ENCODE measurements at places on chromosomes 5 and 9.

DNA sequence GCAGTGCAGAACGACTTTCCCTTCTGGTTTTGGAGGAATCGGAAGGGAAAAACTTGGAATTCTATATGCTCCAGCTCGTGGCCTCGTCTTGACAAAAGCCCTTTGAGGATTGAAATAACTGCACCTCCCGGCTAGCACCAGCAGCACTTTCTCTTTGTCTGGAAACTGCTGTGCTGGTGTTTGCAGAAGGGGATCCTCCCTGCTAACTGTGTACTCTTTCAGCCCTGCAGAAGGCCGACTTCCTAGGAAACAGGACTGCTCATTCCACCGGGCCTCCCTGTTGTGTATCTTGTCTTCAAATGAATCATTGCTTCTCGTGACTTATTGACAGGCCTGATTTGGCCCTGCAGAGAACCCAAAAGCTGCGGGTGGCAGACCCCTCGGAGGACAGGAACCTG, 23.6 kb downstream of the STC2 start:
- DNase-seq: no peak
- no peak overlapping the region for H3K4me3 ChIP-seq
- H3K27me3 ChIP-seq: no peaks in the 10 kb centered on the region
- H3K4me1 ChIP-seq: no peaks in the 10 kb centered on the region

GRCh38 chr9:134892221-134892620, 11.6 kb downstream of the FCN2 start:
- peaks cover 1% of the 10 kb centered on the region for H3K27me3 ChIP-seq
- no peak overlapping the region for H3K27ac ChIP-seq
- H3K36me3 ChIP-seq: no peaks in the 10 kb centered on the region
- H3K4me3 ChIP-seq: no peak overlapping the region
- no peak for DNase-seq
- no peaks in the 10 kb centered on the region for H3K4me1 ChIP-seq

- no peak overlapping the region for H3K4me3 ChIP-seq
- H3K36me3 ChIP-seq: no peaks in the 10 kb centered on the region
- H3K4me1 ChIP-seq: no peaks in the 10 kb centered on the region
- no peak for DNase-seq
- no peak overlapping the region for H3K27ac ChIP-seq
Observed at GRCh38 chr5:78568676-78569075, 79.9 kb downstream of the LHFPL2 start.

DNA sequence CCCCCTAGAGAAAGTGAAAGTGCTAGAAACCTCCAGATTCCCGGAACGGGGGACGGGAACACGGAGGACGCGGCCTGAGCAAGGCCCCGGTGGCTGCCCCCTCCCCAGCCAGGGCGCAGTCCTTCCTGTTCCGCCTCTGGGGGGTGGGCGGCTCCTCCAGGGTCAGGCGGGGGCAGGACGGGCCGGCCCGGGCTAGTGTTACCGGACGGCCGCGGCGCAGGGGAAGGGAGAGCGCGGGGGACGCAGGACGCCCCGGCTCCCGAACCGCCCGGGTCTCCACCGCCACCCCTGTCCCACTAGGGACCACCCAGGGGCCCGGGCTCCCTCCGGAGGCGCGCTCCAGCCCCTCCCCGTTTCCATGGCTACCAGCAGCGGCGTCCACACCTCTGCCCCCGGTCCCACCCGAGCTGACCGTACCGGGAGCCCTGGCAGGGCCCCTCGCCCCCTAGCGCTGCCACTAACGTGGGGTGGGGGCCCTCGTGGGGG, 579 bp downstream of the SLC12A7 start:
- H3K4me1 ChIP-seq: peaks cover 46% of the 10 kb centered on the region
- H3K27ac ChIP-seq: peak overlapping the region; percentile 57
- no peaks in the 10 kb centered on the region for H3K36me3 ChIP-seq
- peak overlapping the region; percentile 73 for H3K4me3 ChIP-seq
- H3K27me3 ChIP-seq: peaks cover 9% of the 10 kb centered on the region
- no peak for DNase-seq

- peak overlapping the region; percentile 97 for H3K27ac ChIP-seq
- peaks cover 42% of the 10 kb centered on the region for H3K4me1 ChIP-seq
- DNase-seq: no peak
- H3K27me3 ChIP-seq: no peaks in the 10 kb centered on the region
- peaks cover 19% of the 10 kb centered on the region for H3K36me3 ChIP-seq
- H3K4me3 ChIP-seq: peak overlapping the region; percentile 73
Observed at GRCh38 chr9:137241490-137242268, 592 bp downstream of the TUBB4B start.

DNA sequence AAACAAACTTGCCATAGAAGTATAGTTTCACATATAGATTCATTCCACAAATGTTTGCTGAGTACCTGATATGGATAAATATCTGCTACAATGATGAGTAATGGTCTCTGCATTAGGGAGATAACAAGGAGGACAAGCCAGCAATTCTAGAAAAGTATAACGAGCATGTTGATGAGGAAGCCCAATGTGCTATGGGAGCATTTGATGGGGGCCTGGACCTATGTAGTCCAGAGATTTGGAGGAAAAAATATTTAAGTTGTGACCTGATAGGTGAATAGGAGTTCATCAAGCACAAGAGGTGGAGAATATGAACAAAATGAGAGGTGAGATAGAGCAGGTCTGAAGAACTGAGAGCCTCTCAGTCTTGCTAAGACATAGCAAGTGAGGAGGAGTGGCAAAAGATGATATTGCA, 14.4 kb upstream of the TMEM245 start:
- H3K27me3 ChIP-seq: no peaks in the 10 kb centered on the region
- no peaks in the 10 kb centered on the region for H3K36me3 ChIP-seq
- H3K4me1 ChIP-seq: no peaks in the 10 kb centered on the region
- no peak overlapping the region for H3K4me3 ChIP-seq
- DNase-seq: no peak

Data from thymus (tissue), 14 donors.